ENCODE measurements at places on chromosomes 16 and 17.
A peak's percentile ranks its signal among the peaks of the same experiment; 100 is the strongest.

DNA sequence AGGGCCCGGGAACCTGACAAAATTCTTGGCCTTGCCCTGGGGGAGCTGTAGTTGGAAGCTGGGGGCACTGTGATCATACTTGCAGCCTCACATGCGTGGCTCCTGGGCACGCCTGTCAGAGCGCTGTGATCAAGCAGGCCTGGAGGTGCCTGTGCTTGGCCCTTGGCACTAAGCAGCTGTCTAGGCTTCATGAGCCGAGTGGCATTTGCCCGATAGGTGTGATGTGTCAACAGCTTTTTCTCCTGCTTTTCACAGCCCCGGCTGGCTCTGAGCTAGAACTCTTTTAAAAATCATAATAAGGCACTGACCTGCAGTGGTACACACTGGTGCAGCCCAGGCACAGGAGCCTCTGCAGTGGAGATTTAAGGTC lies 113.8 kb downstream of the SOCS1 start:
- DNase-seq: no peak

- DNase-seq: no peak
These were observed 292.5 kb downstream of the RBFOX1 start for GRCh38 chr16:7624871-7625766.

DNA sequence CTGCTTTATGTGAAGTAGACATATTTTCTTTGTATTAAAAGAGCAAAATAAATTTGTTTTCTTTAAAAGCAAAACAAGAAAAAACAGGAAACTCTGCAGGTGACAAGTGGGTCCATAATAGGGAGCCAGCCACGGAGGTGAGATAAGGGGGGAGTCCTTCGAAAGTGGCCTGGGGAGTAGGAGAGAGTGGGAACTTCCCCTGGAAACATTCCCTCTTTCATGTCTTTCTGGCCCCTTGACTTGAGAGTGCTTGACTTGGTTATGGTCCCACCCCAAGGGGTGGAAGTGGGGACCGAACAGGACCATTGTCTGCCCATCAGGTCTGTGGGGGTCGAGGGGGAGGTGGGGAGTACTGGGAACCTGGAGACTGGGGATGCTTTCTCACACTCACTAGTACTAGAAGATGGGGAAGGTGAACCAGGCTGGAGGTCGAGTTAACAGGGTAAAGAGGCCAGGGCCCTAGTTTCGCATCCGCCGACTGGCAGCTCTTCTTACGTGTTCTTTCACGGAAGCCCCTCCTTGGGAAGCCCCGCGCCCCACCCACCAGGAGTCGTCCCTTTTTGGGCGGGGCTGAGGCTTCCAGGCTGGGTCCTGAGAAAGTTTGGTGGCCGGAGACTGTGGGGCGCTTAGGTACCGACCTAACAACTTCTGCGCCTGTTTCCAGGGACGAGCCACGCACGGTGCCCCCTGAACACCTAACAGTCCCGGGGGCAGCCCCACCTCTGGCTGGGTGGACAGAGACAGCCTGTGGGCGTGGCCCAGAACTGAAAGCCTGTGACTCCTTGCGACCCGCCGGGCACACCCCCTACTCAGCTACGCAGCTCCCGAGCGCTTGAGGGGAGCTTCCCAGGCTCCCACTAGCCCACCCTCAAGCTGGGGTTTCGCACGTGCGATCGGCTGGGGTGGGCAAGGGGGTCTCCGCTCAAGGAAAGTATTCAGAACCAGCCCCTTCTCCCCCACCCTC lies 790 bp downstream of the TRADD start:
- no peak for DNase-seq

GRCh38 chr16:539901-540530 lies 12.5 kb downstream of the CAPN15 start:
- DNase-seq: no peak

- peak; percentile 49 for DNase-seq
These were observed 5.0 kb downstream of the SEC14L1 start for GRCh38 chr17:77145612-77146245.

- DNase-seq: no peak
These were observed 495 bp downstream of the PARN start for GRCh38 chr16:14629612-14629918.

DNA sequence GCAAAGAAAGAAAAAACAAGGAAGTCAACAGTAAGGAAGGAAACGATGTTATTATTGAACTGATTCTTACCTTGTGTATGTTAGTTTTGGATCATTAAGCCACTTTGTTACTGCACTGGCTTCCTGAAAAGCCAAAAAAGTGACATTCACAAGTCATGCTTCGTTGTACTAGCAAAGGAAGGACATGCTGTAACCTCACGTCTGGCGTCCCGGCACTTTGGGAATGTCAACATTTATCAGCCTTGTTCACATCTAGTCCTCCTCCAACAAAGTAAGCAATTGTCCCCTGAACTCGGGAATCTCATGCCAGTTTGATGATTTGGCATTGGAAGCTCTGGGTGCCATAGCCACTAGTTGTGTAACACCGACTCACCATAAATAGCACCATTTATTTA lies 731 bp upstream of the MKS1 start:
- no peak for DNase-seq

DNA sequence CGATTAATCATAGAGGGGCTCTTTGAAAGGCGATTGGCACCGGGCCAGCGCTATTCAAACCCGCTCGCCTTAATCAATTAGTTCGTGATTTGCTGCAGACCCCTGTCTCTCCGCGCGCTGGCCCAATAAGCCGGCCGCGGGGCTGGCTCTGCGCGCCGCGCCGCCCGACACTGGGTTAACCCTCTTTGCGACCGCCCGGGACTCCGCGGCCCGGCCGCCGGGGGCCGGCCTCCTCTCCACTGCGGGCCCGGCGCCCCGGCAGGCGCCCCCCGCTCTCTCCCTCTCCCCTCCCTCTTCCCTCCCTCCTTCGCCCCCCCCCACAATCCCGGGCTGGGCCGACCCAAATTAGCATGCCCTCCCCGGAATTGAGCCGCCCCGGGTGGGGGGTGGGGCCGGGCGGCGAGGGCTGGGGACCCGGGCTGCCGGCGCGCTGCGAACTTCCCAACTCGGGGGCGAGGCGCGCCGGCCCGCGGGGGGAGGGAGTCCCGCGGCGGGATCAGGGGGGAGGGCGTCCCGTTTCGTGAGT lies 428 bp upstream of the SALL1 start:
- DNase-seq: peak; percentile 64

DNA sequence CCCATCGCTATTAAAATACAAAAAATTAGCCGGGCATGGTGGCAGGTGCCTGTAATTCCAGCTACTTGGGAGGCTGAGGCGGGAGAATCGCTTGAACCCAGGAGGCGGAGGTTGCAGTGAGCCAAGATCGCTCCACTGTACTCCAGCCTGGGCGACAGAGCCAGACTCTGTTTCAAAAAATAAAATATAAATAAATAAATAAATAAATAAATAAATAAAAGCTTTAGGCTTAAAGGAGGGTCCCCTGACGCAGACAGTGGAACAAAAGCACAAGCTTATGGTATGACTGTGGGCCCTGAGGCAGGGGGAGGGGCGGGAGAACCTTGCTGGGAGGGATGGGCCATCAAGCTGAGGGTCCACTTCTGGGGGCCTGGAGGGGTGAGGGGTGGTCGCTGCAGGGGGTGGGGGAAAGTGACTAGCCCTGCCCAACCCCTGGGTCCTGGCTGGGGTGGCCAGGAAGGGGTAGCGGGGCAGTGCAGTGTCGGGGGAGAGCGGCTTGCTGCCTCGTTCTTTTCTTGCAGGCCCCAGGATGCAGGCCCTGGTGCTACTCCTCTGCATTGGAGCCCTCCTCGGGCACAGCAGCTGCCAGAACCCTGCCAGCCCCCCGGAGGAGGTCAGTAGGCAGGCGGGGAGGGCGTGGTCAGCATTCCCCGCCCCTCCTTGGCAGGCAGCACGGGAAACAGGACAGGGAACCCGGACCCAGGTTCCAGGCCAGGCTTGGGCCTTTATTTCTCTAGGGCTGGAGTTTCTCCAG lies 4.7 kb downstream of the SERPINF1 start:
- no peak for DNase-seq

- peak; percentile 43 for DNase-seq
These were observed 35.2 kb downstream of the GJC1 start for GRCh38 chr17:44794851-44795413.

DNA sequence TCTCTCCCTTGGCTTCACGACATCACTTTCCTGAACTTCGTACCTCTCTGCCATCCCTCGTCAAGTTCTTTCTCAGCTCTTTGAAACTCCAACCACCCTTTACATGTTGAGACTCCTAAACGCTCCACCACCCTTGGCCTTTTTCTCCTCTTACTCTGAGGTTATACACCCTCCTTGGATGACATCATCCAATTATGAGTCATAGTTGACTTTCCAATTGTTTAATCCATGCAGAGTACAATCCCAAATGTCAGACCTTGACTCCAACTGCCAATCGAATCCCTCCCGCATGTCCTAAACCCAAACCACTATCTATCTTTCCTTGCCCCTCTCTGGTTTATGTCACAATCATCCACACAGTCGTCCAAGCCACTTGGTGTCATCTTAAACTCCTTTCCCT lies 18.4 kb upstream of the C16orf82 start:
- no peak for DNase-seq

DNA sequence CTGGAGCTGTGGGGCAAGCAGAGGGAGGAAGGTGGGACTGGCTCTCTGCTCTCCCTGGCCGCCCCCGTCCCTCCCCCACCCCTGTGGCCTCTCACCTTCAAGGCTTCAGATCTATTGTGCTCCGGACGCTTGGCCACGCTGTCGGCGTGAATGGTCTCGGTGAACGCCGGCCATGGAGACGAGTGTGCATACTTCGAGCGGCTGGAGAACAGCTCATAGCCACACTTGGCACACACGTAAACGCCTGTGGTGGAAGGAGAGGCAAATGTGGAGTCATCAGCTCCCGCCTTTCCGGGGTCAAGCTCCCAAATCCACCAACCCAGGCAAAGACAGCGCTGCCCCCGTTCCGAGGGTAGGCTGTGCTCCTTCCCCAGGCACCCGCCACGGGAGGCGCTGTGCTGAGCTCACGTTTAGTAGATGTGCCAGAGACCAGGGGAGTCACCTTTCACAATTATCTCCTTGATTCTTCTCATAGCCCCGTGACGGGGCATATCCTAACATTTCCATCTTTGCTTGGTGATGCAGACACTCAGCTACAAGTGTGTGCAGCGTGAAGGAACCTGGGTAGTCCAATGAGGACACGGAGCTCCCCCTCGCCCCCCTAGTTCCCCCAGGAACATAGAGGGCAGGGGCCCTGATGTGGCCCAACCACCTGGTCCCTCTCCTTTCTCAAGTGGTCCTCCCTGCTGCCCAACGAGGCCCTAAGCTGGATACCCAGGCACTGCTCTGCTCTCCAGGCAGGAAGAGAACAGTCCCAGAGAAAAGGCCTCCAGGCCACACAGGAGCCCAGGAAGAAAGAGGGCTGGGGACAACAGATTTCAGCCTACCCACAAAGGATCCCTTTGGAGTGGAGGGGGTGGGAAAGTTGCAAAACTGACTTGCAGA lies 1.6 kb downstream of the MSRB1 start:
- no peak for DNase-seq

GRCh38 chr16:85891776-85892166 lies 7.2 kb upstream of the IRF8 start:
- DNase-seq: no peak

- DNase-seq: no peak
These were observed 10.4 kb downstream of the NHERF1 start for GRCh38 chr17:74758848-74759168.

- no peak for DNase-seq
These were observed 24.4 kb downstream of the TNFRSF13B start for GRCh38 chr17:16947470-16947869.

DNA sequence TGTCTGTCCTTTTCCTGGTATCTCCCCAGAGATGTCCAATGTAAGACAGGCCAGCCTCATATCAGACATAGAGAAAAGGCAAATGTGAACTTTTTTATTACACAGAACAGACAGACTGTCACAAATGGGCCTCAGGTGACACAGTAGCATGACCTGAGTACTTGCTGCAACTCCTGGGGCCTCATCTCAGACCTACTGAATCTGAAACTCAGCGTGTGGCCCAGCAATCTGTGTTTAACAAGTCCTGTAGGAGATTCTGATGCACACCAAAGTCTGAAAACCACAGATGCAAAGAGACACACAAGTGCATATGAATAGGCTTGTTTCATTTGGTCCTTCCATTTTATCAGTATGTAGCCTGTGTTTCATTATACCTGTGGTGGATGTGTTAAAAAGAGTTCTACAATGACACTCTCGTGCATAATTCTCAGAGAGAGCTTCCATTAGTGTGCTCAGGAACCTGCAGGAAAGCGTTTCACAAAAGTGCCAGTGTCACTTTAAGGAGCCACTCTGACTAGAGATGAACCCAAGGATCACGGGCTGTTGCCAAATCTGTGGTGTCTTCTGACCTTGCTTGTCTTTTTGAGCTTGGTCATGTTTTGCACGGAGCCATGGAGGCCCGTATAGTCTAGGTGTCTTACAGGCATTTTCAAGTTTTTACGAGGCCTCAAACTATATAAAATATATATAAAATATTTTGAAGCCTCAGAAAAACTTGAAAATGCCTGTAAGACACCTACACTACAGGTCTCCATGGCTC lies 33.8 kb upstream of the NF1 start:
- DNase-seq: no peak

DNA sequence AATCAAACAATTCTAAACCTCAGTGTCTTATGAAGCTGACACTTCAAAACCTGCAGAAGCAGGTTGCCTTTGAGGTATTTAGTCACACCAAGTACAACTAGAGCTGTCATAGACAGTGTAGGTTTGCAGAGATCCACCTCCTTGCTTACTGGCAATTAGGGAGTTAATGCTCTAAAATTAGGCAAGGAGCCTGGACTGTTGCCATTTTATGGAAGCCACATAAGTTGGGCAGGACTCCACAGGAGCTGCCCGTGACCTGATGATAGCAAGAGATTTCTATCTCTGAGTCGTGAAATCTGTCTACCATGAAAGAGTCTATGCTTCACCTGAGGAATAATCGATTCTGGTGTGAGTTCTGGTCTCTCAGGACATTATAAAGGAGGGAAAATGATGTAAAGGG lies 8.9 kb downstream of the EME1 start:
- DNase-seq: no peak

DNA sequence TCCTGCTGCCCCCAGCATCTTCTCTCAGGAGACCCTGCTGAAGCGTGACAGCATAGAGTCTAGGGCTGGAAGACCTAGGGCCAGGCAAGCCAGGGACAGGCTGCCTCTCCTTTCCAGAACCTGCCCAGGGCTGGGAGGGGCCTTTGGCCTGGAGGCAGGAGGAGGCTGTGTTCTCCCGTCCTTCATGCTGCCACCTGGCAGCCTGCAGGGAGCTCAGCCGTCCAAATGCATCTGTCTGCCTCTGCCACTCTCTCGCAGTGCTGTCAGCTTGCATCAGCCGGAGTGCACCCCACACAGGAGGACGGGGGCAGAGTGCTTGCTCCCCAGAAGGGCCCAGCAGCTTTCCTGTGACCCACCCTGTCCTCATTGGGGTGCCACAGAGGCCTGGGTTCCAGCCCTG lies 31.3 kb downstream of the ARHGAP23 start:
- no peak for DNase-seq

GRCh38 chr17:67779098-67779672 lies 46.1 kb upstream of the BPTF start:
- DNase-seq: no peak

DNA sequence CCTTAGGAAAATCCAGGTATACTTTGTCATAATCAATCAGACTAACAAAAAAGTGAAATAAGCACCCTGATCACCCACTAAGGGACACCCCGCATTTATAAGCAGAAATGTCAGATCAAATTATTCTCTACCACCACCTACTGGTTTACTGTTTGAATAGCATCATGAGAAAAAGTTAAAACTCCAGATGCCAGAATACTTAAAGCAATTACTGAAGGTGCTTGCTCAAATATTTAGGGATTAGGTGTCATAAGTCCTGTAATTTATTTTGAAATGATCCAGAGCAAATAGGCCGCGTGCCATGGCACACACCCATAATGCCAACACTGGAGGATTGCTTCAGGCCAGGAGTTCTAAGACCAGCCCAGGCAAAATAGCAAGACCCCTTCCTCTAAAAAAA lies 2.3 kb downstream of the TOP2A start:
- DNase-seq: peak; percentile 30

GRCh38 chr17:61402978-61403800 lies 3.5 kb downstream of the TBX2 start:
- no peak for DNase-seq

All from AG09319 (cell line).